ENCODE measurements at places on chromosomes 5 and 9.

DNA sequence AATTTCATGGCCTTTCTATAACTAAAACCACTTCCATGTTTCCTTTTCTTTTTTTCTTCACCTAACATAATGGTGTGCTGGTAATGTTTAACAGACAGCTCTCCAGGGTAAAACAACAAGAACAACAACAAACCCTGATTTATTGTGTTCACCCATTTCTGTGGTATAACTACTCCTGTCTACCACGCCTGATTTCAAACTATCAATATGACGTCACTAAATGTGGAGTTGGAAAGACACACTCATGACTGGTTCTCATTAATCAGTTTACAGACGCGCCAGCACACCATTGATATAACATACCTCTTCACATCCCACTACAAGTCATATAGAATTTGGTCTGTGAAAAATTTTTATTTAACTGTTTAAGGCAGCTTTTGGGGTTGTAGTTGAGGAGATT lies 142.9 kb downstream of the ARRDC3 start:
- DNase-seq: no peak

DNA sequence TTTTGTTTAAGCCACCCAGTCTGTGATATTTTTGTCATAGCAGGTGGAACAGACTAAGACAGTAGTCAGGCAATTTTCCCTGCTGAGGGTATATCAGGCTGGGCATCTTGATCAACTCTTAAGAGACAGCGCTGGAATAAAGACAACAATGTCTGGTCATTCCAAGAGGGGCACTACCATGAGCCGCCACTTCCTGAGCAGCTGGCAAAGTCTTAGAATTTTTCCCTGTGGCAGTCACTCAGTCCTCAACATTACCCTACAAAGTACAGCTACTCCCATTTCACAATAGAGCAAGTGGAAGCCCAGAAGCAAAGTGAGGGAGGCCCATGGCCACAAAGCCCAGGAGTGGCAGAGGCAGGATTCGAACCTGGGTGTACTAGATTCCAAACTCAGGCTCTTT lies 74.8 kb downstream of the SH3PXD2B start:
- DNase-seq: no peak

- no peak for DNase-seq
These were observed 134.6 kb downstream of the ISL1 start for GRCh38 chr5:51517838-51518237.

DNA sequence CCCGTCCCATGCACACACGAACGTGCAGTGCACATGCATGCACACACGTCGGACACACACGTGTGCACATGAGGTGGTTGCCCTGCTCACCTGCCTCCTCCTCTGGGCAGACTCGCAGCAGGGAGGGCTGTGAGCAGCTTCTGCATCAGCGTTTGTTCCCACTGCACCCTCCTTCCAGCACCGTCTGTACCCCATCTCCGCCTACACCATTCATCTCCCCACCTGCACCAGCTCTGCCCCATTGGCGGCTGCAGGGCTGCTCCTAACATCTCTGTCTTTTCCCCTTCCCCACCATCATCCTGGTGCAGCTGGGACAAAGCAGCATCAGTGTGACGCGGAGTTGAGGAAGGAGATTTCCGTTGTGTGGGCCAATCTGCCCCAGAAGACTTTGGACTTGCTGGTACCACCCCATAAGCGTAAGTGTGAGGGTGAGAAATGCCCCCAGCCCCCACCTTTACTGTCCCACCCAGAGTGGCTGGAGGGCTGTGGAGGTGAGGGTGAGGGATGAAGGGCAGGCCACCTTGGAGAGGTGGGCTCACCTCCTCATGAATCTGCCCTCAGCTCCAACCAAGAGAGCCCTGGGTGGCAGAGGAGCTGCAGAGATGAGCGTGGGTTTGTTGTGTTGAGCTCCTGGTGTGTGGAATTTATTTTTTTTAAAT lies 234.6 kb downstream of the CACNA1B start:
- no peak for DNase-seq

DNA sequence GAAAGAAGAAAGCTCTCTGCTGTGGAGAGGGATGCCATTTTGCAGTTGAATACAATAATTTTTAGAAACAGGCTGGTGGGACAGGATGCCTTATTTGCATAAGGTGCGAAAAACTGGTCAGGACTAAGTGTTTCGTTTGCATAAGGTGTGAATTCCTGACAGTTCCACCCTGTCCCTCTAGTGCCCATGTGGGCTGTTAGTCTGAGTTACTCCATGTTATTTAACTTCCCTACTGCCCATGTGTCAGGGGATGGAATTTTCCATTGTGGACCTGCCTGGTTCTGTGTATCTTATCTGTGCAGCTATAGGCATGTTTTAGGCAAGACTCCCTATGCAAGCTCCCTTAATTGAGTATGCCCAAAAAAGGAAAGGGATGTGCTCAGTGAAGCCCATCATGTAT lies 35.3 kb upstream of the NFIL3 start:
- no peak for DNase-seq

DNA sequence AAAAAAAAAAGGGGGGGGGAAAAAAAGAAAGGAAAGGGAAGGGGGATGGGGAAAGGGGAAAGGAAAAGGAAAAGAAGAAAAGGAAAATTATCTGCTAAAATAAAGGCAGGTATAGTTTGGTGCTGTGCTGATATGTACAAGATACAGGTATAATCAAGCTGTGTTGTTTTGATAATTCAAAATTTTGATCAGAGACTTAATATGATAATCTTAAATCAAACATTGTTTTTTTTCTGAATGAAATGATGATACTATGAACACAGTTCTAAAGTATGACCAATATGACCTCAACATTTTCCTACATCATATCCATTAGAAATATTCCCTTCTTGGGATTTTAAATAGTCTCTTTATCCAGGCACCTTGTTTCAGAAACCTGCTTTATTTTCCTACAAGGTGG lies 115.6 kb upstream of the TRPM3 start:
- DNase-seq: no peak

GRCh38 chr9:14051419-14051818 lies 262.5 kb downstream of the NFIB start:
- DNase-seq: no peak

DNA sequence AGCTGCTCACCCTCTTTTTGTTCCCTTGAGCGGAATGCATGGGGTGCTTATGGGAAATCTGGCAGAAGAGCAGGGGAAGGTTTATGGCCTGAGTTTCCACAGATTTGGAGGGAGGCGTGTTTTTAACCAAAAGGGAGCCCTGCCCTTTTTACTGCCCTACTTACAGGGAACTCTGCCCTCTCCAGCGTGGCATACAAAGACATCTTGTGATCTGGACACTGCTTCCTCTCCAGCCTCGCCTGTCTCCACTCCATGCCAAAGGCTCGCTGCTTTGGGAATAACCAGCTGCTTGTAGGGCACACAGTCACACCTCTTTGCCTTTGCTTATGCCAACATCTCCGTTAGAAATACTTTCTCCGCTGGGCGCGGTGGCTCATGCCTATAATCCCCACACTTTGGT lies 314.2 kb downstream of the ARHGAP26 start:
- DNase-seq: no peak

DNA sequence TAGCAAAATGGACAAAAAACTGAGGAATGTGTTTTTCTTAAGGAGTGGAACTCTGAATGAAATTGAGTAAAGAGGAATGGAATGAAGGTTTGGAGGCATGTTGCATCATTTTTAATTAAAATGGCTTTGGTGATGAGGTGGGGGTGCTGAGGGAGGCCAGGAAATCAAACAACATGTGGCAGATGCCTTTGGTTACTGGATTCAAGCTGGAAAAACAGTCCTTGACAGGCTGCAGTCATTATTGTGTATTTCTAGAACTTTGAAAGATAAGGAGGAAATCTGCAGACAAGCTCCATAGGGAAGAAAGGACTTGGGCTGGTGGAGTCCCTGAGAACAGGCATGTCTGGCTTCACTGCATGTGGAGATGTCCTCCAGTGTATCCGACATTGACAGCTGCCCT lies 203.5 kb upstream of the HAPLN1 start:
- DNase-seq: no peak

Data from activated CD8-positive, alpha-beta memory T cell treated with anti-CD3 and anti-CD28 coated beads for 1 hour (primary cell).